SJSA1 (cell line): ENCODE measurements at places on chromosomes 13 and 19.

GRCh38 chr13:59677966-59678814 is 485.5 kb downstream of the DIAPH3 start:
- no peak for DNase-seq

- DNase-seq = no peak
Measured at GRCh38 chr19:29682236-29682895, 17.1 kb downstream of the PLEKHF1 start.

DNA sequence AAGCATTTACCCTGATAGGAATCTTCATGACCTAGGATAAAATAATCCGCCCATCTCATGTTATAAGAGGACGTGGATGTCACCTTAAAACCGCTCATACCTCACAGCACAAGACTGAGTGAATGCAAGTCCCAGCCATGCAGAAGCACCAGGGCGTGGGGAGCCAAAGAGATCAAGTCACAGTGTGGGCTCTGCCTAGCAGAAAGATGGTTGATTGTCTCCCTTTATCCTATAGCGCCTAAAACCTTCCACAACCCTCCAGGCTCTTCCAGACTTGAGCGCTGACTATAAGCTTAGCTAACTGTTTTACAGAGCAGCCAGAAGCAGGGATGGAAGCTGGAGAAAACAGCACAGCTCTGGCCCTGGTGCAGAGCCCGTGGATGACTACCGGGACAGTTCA is 6.8 kb upstream of the ANKRD10 start:
- DNase-seq = no peak

GRCh38 chr19:33384983-33385382 is 11.5 kb downstream of the CEBPG start:
- no peak for DNase-seq

DNA sequence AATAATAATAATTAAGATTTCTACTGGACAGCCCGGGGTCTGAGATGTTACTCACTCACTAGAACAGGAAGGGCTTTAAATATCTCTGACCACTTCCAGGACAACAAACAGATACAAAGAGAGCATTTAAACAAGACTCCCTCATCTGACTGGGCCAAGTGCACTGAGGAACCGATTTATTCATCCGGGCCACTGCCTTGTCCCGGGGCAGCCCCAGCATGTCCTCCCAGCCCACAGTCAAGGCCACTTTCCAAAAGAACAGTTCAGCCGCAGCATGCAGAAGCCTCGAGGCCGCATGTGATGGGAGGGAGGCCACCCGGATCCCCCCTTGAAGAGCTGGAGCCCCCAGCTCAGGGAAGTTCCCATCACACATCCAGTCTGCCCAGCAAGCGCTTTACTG is 30.5 kb downstream of the MLLT1 start:
- DNase-seq = peak; percentile 25

- no peak for DNase-seq
Measured at GRCh38 chr19:2634228-2634951, 68.1 kb downstream of the GNG7 start.

DNA sequence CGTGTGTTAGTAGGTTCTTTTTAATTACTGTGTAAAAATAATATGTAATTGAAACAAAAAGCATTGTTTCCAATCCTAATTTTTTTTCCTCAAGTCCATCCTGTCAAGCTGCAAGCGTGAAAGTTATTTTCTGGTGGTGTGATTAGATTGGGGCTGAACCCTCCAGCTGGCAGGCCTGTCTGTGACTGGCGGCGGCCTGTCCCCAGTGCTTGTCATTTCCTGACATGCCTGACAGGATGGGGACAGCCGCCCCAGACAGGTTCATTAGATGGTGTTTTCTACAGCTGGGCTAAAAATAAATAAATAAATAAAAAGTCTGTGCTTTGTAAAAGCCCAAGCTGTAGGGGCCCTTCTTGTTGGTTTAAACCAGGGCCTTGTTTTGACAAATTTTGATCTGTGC is 53.7 kb upstream of the MAB21L1 start:
- no peak for DNase-seq

DNA sequence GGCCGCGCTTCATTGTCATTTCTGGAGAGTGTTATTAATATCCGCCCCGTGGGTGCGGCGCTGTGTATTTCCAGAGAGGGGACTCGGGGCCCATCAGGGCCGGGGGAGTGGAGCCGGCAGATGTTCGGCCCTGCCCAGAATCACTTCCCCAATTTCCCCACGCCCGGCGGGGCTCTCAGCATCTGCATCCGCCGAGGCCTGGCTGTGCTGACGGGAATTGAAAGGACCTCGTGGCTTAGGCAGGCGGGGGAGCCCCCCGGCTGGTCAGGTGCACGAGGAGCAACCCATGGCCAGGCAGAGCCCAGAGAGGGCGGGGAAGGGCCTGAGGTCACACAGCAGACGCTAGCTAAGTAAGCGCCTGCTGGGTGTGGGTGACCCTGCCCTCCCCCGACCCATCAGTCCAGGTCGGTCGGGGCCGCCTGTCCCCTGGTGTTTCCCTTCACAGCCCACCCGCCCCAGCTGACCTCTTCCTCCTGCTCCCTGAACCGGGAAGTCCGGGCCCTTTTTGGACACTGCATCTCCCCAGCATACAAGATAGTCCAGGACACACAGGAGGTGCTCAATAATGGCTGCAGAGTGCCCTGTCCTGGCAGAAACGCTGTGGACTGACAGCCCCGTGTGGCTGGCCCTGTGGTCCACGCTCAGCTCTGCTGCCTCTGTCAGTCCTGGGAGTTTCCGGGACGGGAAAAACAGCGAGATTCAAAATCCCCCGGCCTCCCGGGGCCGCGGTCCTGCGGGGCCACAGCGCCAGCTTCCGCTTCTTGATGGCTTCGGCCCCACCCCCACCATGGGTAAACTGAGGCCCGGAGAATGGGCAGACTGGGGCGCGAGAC is 22.1 kb downstream of the ARID3A start:
- DNase-seq = no peak

DNA sequence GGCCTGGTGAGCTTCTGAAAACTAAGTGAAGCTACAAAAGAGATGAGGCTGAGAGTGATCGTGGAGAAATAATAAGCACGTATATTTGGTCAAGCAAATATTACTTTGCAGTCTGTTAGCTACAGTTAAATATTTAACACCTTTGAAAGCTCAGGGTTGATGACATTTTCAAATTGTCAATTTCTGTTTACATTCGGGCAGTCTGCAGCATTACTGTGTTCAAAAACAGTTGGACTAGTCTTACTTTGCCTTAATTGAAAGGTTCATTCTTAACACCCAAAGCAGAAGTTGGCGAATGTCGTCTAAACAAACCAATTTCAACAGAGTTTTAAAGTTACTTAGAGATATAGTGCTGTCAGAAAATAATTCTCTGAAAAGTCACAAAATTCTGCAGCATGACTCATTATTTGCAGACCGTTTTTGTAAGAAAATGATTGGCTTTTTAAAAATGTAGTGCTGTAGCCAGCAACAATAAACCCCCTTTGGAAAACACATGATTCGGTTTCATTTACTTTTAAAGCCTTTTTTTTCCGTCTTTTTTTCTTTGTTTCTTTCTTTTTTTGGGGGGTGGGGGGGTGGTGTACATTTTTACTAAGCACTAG is 549.0 kb downstream of the GPC6 start:
- no peak for DNase-seq

DNA sequence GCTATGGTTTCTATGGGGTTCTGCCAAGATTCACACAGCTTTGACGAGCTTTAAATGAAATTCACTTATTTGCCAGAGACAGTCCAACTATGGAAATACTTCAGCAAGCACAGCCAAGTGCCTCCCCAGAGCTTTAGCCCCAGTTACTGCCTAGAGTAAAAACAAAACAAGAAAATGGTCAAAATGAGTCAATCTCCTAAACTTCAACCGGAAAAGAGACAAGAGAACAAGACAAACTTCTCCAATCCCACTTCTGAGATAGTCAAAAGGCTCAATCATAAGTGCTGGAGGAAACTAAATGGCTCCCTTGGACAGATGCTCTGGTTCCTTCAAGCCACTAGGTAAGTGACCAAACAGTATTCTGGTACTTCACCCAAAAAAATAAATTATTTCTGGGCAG is 65.8 kb downstream of the KATNAL1 start:
- DNase-seq = no peak

DNA sequence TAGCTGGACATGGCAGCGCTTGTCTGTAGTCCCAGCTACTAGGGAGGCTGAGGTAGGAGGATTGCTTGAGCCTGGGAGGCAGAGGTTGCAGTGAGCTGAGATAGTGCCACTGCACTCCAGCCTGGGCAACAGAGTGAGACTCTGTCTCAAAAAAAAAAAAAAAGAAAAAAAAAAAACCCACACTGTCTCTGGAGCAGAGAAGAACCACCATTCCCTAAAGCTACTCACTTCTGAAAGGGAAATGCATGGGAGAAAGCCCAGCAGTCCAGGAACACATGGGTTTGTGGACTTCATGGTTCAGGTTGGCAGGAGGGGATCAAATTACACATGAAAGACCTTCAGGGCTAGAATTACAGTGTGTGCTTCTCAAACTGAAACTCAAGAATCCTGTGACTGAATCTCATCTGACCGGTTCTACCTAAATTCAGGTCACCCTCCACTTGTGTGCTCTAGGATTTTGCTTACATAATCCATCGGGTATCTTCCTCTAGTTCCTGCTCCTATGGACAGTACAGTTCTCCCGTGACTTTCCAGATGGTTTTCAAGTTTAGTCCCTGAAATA is 30.2 kb upstream of the CPB2 start:
- no peak for DNase-seq

- DNase-seq = no peak
Measured at GRCh38 chr13:88031980-88032559, 360.9 kb downstream of the SLITRK5 start.

DNA sequence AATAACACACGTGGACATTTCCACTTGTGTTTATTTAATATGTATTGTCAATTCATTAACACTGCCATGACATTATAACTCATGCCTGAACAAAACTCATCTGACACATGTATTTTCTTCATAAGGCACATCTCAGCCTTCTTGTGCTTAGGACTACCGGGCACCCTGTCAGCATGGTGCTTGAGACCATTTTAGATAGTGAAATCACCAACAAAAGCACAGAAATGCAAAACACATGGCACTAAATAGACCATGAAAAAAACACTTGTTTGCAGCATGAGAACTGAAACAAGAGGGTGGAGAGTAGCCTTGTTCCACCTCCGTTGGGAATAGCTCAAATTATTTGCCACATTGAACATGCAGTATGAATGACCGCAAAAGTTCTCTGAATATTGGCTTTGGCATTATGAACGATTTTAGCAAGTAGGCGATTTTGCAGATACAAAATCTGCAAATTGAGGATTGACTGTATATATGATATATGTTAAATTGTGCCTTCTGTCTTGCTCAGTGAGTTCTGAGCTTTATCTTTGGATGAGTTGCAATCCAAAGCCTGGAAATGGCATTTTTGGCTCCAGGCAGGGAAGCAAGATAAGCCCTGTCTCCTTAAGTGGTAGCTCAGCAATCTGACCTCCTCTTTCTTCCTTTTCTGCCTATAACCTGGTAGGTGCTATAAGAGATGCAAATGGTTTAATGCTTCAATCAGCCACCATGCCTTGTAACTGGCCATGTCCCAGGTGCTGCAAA is 328.2 kb downstream of the HS6ST3 start:
- DNase-seq = no peak

DNA sequence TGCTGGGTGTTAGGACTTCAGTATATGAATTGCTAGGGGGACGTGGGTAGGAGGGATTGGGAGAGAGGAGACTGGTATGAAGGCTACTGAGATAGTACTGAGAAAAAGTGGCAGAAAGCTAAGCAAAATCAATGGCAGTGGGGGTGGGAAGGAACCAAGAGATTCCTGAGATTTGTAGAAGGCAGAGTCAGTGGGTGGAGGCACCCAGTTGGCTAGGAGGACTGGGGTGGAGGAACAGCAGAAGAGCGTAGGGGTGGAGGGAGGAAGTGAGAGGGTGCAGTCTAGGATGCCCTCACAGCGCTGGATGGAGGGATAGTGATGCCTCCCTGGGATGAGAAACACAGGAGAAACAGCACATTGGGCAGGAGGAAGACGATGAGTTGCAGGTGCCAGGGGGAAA is 5.6 kb upstream of the MEDAG start:
- no peak for DNase-seq

DNA sequence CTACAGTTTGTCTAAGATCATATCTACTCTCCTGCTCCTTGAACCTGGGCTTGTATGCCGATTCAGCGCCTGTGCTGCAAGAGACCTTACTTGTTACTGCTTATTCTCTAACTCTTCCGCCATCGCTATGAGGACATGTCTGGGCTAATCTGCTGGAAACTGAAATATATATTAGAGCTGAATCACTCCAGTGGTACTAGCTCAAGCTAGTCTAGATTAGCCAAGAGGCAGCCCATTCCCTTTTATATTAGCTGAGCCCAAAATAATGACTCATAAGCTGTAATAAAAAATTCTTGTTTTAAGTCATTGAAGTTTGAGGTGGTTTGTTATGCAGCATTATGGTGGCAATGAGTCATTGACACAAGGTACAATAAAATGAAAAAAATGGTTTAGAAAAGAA is 52.8 kb downstream of the SLC6A16 start:
- DNase-seq = no peak

GRCh38 chr13:91659256-91660075 is 261.0 kb downstream of the GPC5 start:
- no peak for DNase-seq

GRCh38 chr19:56712611-56713276 is 41.2 kb upstream of the ZNF835 start:
- DNase-seq = no peak

DNA sequence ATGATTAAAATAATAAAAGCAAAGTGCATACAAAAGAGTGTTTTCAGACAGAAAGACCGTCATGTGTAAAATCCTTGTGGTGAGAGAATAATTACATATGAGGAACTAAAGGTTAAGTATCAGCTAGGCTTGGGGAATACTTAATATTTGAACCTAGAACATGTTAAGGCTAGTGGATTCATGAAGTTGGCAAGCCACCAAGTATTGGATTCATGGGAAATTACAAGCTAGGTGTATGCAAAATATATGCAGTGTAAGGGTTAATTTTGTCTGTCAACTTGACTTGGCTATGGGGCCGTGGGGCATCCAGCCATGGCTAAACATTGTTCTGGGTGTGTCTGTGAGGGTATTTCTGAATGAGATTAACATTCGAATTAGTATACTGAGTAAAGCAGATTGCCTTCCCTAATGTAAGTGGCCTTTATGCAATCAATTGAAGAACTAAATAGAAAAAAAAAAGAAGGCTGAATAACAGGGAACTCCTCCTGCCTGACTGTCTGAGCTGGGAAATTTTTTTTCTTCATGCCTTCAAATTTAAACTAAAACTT is 533.5 kb upstream of the KLF12 start:
- no peak for DNase-seq

DNA sequence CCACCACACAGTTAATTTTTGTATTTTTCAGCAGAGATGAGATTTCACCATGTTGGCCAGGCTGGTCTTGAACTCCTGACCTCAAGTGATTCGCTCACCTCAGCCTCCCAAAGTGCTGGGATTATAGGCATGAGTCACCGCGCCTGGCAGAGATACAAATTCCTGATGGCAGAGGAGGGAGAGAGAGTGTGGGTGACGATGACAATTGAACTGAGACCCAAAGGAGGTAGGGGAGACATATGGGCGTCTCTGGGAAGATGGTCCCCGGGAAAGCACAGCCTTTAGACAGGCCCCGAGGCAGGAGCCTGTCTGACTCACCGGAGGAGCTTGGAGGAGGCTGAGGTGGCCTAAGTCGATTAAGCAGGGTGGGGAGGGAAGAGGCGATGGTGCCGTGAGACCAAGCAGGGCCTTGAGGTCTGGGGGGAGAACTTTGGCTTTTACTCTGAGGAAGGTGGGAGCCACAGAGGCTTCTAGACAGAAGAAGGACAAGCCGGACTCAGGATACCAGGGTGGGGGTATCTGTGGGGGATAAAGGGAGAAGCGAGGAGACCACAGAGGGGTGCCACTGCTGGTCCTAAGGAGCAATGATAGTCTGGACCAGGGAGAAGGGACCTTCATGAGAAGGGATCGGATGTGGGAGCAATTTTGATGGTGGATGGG is 38.2 kb downstream of the ARRDC2 start:
- DNase-seq = peak; percentile 97

GRCh38 chr13:31042481-31043165 is 110.2 kb downstream of the TEX26 start:
- DNase-seq = no peak
